ENCODE measurements at places on chromosomes 11 and 22.

- no peak for DNase-seq
Observed at GRCh38 chr22:31764785-31765184, 11.0 kb downstream of the DEPDC5 start.

GRCh38 chr22:25475257-25476022 lies 89.0 kb upstream of the GRK3 start:
- no peak for DNase-seq

DNA sequence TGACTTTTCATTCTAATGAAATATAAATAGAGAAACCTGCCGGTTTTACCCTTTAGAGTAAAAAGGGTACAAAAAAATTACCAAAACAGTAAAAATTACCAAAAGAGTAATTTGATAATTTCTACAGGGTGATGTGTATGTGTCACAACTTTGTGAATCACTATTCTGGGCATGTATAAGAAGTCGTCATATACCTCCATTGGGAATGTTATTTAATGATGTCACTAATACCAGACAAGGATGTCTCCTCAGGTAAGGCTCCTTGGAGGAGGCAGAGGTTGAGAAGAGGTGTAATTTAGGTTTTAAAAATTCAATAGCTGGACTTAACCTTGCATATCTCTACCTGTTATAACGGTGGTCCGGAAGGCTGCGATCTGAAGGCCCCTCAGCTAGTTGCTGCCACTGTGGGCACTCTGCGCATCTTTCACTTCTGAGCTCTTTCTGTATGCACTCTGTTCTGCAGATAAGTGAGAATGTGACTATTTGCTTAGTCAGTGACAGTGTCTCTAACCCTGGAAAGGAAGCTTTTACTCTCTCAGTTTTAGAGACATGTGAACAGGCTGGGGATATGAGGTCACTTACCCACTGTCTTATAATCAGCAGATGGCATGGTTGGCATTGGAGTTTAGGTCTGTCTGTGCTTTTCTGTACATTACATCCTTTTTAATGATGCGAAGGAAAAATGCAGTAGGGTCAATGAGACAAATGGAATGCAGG lies 987 bp upstream of the NCR3LG1 start:
- no peak for DNase-seq

GRCh38 chr11:134097166-134097565 lies 28.3 kb downstream of the JAM3 start:
- DNase-seq, result no peak

- peak; percentile 67 for DNase-seq
Observed at GRCh38 chr11:66868726-66869566, 12.1 kb downstream of the LRFN4 start.

GRCh38 chr11:22734628-22735345 lies 68.4 kb downstream of the GAS2 start:
- DNase-seq, result no peak

DNA sequence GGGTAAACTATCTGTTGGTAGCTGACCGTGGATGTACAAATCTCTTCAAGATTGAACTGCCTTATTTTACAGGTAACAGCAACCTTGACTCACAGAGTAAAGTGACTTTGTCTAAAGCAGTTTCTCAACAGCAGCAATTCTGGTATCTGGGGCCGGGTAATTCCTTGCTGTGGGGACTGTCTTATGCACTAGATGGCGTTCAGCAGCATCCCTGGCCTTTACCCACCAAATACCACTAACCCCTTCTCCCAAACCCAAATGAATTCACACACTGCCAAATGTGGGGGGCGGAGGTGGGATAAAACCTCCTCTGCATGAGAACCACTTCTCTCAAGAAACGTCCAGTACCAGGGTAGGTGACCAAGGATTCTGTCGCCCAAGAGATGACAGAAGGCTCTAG lies 1.7 kb upstream of the INCENP start:
- DNase-seq, result no peak

DNA sequence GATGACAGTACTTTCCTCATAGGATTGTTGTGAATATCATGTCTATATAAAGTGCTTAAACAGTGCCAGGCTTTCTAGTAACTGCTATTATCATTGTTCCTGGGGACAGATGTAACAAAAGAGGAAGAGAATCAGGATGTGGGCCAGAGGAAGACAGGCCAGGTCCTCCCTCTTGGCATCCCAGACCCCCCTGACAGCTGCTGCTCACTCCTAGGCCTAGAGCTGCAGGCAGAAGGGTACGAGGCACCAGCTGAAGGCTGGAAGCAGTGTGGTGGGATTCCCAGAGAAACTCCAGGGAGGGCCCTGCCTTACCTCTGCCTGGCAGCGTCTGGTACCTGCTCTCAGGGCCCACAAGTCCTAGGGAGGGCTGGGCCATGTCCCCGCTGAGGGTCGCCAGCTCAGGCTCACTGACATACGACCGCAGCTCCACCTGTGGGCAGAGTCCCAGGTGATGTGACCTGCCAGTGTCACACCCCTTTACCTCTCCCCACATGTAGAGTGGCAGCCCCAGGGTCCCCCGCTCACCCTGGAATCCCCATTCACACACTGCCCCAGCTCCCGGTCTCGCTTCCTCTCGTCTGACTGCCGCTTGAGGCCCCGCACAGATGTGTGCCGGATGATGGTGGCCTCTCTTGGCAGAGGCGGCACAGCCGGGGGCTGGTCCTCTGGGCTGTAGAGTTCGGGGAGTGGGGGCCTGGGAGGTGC lies 52.2 kb downstream of the C11orf58 start:
- DNase-seq, result no peak

GRCh38 chr11:95067841-95068219 lies 1.1 kb downstream of the SRSF8 start:
- no peak for DNase-seq

DNA sequence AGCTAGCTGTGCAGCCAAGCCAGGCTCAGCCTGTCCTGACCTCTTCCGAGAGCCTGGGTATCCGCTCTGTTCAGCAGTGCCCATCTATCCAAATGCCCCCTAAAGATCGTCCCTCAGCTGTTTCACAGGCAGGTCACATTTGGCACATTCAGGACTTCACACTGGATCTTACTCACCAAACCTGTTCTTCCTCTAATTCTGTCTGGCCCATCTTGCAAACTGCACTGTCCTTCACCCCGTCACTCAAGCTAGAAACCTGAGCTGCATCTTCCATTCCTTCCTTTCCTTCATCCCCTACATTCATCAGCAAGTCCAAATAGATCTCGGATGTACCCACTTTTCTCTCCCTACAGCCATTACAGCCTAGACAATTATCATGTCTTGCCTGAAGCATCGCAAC lies 60.7 kb upstream of the CSNK2A3 start:
- DNase-seq, result no peak

DNA sequence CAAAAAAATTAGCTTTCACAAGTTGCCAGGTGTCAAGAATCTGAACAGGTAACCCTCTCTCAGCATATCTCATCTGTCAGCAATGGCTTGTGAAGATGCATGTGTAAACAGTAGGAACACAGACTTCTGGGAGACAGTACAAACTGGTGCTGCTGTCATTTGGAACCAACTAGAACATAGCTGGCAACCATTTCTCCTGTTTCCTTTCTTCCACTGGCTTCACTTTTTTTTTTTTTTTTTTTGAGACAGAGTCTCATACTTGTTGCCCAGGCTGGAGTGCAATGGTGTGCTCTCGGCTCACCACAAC lies 2.1 kb upstream of the PIK3C2A start:
- DNase-seq, result no peak

Measured in right cardiac atrium (tissue), 5 donors.